ENCODE measurements at places on chromosomes 3 and 15.

DNA sequence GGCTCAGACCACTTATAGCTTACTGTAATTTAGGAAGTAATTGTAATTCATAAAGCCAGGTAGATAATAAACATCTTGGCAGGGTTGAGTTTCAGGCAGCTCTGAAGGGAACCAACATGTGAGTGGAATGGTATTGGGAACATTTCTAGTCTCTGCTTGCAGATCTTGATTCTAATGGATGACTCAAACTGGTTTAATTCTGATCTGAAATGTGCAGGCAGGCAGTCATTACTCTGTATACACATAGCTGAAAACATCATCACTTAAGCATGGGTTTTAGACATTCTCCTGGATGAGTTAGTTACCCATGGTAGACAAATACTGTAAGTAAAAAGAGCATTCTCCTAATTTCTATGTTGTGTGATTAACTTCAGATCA is 317.0 kb upstream of the TPRG1 start:
- DNase-seq: no peak

DNA sequence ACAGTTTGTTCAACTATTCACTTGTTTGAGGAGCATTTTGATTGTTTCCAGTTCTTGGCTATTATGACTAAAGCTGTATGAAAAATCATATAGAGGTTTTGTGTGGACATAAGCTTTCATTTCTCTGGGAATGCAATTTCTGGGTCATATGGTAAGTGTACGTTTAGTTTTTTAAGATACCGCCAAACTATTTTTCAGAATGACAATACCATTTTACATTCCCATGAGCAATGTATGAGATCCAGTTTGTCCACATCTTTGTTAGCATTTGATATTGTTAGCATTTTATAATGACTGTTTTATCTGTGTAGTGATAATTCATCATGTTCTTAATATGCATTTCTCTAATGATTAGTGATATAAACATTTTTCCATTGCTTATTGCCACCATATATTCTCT is 258.7 kb upstream of the CTNNB1 start:
- no peak for DNase-seq

GRCh38 chr3:119937229-119937628 is 155.3 kb downstream of the NR1I2 start:
- no peak for DNase-seq

GRCh38 chr3:141044695-141045641 is 6.2 kb upstream of the SPSB4 start:
- no peak for DNase-seq

- no peak for DNase-seq
Measured at GRCh38 chr3:147589016-147589415, 179.9 kb downstream of the ZIC1 start.

- no peak for DNase-seq
Measured at GRCh38 chr3:134437211-134437752, 48.5 kb downstream of the ANAPC13 start.

GRCh38 chr3:135989242-135989641 is 23.7 kb downstream of the PPP2R3A start:
- no peak for DNase-seq

- no peak for DNase-seq
Measured at GRCh38 chr15:66670175-66670574, 31.9 kb upstream of the SMAD6 start.

DNA sequence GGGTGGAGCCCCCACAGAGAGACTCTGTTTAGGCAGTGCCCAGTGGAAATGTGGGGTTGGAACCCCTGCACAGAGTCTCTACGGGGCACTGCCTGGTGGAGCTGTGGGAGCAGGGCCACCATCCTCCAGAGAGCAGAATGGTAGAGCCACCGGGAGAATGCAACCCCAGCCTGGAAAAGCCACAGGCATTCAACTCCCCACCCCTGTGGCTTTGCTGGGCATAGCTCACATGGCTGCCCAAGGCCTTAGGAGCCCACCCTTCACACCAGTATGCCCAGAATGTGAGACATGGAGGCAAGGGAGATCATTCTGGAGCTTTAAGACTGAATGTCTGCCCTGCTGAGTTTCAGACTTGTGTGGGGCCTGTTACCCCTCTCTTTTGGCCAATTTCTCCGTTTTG is 19.0 kb upstream of the CHCHD6 start:
- no peak for DNase-seq

DNA sequence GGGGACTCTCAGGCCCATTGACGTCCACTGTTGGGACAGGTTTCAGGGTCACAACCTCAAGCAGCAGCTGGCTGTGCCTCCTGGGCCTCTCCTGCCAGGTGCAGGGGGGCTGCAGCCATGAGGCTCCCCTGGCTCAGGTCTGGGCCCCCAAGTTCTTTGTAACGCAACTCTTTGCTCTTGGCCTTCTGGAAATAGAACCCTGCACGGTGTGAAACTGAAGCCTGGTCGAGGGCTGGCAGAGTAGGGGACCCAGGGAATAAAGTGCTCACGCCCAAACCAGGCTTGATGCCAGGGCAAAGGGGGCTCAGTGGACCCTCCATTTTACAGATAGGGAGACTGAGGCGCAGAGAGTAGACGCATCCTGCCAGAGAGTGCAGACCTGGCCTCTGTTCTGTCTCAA is 771 bp downstream of the CALML4 start:
- no peak for DNase-seq

GRCh38 chr3:42526616-42527367 is 24.3 kb downstream of the VIPR1 start:
- no peak for DNase-seq

DNA sequence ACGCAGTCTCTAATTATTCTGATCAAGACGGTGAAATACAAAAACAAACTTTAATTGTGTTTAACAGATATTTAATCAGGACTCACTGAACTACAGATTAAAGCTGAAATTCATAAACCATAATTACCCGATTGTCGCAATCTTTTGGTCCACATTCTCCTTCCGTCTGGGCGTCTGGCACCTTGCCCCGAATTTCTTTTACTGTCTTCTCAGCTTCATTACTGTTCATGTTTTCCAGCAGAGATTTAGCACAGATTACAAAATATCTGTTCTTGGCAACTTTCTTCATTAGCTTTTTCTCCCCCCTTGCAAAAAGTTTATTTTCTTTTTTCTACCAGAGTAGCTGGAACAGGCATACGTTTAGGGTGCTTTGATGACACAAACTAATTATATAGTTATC is 271.4 kb downstream of the TIGIT start:
- no peak for DNase-seq

DNA sequence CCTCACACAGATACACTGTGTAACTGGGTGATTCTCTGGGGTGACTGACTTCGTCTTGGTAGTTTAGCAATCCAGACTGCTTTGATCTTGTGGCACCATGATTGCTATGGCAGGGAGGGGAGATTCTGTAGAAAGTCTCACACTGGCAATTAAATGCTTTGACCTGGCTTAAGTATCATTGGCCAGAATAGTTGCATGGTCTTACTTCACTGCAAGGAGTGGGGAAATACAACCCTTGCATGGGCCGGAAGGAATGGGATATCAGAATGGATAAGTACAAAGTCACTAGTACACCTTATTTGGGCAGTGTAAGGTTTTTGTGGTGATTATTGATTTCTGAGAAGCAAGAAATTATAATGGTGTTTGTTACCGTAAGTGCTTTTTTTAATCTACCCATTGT is 153.8 kb downstream of the UBE2E2 start:
- no peak for DNase-seq

DNA sequence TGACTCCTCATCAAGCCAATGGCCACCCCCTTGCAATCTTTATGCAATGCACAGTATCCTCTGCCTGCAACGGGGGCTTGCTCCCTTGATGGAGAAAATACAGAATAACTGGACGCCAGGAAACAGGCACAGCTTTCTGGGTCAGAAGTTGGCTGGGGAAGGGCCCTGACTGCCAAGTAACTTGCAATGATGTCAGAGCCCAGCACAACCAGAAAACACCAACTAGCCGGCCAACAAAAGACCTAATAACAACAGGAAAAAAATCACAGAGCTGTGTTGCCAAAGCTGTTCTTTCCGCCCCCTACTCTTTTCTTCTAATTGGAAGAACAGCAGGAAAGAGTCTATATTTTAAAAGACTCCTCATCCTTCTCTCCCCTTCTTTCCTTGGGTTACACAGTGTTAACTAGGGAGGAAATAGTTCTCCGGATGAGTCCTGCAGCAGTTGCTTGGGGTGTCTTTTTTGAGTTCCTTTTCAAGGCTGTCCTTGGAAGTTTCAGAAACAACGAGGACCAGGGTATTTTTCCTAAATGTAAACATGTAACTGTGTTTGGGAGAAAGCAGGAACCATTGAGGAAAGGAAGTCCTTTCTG is 1.4 kb upstream of the SEMA6D start:
- no peak for DNase-seq

- DNase-seq: no peak
Measured at GRCh38 chr3:131749826-131750225, 247.1 kb upstream of the MRPL3 start.

GRCh38 chr3:184553385-184553784 is 8.2 kb upstream of the EPHB3 start:
- DNase-seq: no peak

DNA sequence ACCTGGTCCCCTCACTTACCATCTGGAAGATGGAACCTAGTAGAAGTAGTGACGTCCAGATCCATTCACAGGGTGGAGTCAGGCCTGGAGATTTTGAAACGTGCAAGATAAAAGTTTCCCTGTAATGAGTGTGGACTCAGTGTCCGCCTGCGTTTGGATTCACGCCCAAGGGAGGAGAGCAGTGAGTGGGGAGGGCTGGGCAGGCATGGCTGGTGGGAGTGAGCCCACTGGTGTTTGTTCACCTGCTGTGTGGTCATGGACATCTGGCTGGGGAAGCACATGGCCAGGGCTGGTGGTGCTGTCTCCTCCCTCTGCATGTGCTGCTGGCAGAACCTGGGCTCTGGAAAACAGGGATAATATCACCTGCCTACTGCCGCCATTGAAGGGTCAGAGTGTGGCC is 37.0 kb downstream of the RLBP1 start:
- DNase-seq: no peak

- DNase-seq: no peak
Measured at GRCh38 chr15:39851500-39852092, 68.5 kb downstream of the GPR176 start.

- DNase-seq: no peak
Measured at GRCh38 chr3:54481606-54482365, 359.4 kb downstream of the CACNA2D3 start.

DNA sequence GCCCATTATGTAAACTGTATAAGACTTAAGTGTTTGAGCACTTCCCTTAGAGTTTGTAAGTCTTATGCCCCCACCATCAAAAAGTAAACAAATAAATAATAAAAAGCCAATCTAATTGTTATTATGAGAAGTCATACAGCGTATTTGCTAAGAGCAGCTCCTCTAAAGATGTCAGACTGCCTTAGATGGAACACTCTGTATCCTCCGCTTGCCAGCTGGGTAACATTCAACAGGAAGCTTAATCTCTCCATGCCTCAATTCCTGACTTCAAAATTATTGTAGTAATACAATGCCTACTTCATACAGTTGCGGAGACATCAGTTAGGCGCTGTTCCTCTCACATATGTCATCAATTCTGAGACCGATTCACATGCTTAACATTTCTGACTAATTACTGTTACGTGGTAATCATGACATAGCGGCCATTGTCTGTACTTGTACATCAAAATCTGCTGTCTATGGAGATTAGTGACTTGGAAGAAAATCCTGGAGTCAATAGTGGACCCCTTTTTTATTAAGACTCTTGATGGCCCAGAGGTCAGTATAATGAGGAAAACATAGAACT is 417.7 kb downstream of the LPP start:
- DNase-seq: no peak

DNA sequence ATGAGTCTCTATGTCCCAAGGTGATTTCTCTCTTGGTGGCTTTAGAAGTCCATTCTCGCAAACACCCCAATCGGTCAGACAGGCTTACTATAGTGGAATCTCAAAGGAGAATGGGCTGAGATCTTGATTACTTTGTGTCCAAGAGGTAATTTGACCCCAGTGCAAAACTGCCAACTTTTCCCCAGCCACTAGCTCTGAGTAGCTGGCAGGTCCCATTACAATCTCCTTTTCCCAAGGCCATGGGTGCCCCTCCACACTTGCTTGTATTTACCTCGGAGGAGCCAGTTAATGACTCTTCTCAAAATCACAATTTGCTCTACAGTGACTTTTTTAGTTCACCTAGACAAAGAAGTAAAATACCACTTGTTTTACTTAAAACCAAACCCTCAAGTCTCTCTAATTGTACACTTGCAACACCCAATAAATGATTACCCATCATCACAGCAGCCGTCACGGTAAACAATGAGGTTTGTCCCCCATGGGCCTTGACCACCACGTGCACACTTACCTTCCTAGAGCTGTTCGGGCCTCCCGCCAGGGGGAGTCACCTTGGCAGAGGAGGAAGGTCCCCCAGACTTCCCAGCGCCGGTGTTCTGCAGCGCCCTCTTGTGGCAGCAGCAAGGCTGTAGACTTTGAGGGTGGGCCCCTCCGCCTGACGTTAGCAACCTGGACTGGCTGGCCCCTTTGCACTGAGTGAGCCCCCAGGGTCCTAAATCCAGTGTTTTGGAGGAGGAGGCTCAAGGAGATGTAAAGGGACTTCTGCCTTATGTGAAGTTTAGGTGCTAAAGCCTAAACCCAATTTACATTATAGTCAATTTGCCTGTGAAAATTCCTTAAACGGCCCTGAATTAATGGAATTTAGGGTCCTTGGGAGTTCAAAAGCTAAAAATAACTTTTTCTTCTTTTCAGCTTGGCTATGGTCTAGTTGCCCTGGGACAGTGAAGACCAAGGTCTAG is 18.7 kb upstream of the HDAC11 start:
- no peak for DNase-seq

DNA sequence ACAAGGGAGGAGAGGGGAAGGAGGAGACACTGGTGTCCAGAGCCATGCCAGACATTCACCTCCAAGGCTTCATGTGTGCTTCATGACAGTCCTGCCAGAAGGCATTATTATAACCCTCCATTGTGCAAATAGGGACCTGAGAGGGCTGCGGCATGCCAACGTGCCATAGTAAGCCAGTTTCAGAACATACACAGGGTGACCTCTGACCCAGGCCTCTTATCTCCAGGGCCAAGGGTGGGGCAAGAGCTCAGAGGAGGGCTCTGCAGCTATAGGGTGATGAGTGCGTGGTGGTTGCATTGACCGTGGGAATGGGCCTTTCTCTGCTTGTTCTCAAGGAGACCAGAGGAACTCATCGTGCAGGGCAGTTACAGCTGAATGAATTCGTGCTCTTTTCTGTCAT is 9.7 kb upstream of the ACSBG1 start:
- no peak for DNase-seq

GRCh38 chr3:16721494-16721893 is 116.3 kb upstream of the DAZL start:
- DNase-seq: no peak

DNA sequence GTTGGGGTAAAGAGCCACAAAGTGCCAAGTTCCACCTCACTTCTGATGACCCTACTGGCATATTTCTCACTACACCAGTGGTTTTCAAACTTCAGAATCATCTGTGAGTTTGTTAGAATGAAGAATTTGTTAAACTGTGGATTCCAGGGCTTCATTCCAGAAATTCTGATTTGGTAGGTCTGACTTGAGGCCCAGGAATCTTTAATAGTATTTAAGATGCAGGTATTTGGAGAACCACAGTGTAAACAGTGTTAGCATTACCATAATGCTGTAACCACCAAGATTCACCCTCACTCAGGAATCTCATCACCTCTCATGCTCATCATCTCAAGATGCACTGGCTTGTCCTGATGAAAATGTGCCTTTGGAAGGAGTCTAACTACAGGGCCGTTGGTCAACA is 6.0 kb downstream of the KCNMB3 start:
- no peak for DNase-seq

GRCh38 chr3:171156401-171157010 is 130.0 kb upstream of the SLC2A2 start:
- no peak for DNase-seq
